H1 (cell line): ENCODE measurements at places on chromosomes 3 and 15.

DNA sequence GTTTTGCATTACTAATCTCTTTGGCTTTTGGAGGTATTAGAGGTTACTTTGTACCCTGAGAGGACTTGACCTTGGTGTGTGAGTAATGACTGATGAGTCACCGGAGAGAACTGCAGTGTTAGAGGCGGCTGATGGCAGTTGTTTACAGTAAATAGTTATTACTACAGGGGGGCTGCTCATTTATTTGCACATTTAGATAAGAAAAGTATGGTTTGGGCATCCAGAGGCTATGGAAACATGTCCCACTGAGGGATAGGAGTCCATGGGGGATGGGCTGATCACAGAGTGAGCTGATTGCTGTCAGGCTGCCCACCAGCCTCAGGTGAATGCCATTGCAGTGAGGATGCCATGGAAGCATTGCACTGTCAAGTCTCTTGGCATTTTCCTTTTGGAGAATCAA lies 17.3 kb upstream of the STAC start:
- H3K4me1 ChIP-seq = peaks cover 4% of the 10 kb centered on the region; the same call in 1 of the 2 replicates
- H3K36me3 ChIP-seq = no peaks in the 10 kb centered on the region
- DNase-seq = no peak
- no peak overlapping the region for H3K4me3 ChIP-seq
- H3K27me3 ChIP-seq = no peaks in the 10 kb centered on the region

DNA sequence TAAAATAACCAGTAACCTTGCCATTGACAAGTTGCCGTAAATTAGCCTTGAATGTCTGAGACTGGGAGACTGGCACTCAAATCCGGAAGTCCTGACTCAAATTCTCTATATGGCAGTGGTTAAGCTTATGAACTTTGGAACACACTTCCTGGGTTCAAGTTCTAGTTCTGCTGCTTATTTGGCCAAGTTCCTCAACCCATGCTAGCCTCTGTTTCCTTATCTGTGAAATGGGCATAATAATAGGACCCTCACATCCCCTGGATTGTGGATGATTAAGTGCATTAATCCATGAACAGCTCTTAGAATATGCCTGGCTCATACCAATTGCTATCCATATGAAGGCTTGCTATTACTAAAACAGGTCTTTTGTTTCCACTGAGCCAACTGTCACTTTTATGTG lies 311.5 kb downstream of the EDEM1 start:
- no peaks in the 10 kb centered on the region for H3K36me3 ChIP-seq
- DNase-seq = no peak
- H3K4me1 ChIP-seq = no peaks in the 10 kb centered on the region
- H3K4me3 ChIP-seq = no peak overlapping the region
- no peak overlapping the region for H3K27ac ChIP-seq

DNA sequence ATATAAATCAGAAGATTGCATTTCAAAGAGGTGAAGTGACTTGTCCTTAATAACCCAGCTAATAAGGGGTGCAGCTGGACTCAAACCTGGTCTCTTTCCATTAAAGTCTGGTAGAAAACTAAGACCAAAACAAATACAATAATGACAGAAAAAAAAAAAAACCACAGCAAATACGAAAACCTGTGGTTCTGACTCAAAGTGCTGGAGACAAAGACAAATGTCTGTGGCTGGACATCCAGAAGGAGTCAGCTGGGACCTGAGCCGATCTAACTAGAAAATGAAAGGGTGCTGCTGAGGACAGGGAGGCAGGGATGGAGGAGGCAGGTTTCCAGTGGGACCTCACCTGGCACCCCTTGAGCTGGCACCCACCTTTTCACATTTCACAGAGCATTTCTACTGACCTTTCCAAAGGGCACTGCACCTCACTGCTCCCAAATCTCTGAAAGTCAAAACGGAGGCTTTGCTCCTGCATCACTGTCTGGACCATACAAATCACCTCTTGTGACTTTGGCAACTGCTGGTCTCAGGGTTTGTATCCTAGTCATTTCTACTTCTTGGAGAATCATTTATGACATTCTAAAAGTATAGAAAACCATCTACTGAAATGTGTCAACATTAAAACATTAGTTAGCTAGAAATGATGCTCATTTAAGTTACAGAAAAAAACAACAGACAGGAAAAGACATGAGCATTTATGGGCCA lies 61.7 kb downstream of the CCNL1 start:
- H3K27ac ChIP-seq = no peak overlapping the region
- no peaks in the 10 kb centered on the region for H3K4me1 ChIP-seq
- H3K27me3 ChIP-seq = no peaks in the 10 kb centered on the region
- no peak for DNase-seq
- H3K36me3 ChIP-seq = no peaks in the 10 kb centered on the region
- no peak overlapping the region for H3K4me3 ChIP-seq

- H3K27ac ChIP-seq = no peak overlapping the region
- H3K4me3 ChIP-seq = no peak overlapping the region
- no peaks in the 10 kb centered on the region for H3K27me3 ChIP-seq
- no peak for DNase-seq
Measured at GRCh38 chr3:149810846-149811245, 2.2 kb upstream of the RNF13 start.

GRCh38 chr3:20022954-20023622 lies 11.0 kb upstream of the PP2D1 start:
- no peak overlapping the region for H3K4me3 ChIP-seq
- H3K36me3 ChIP-seq = no peaks in the 10 kb centered on the region
- no peak overlapping the region for H3K27ac ChIP-seq
- H3K27me3 ChIP-seq = no peaks in the 10 kb centered on the region
- H3K4me1 ChIP-seq = no peaks in the 10 kb centered on the region

DNA sequence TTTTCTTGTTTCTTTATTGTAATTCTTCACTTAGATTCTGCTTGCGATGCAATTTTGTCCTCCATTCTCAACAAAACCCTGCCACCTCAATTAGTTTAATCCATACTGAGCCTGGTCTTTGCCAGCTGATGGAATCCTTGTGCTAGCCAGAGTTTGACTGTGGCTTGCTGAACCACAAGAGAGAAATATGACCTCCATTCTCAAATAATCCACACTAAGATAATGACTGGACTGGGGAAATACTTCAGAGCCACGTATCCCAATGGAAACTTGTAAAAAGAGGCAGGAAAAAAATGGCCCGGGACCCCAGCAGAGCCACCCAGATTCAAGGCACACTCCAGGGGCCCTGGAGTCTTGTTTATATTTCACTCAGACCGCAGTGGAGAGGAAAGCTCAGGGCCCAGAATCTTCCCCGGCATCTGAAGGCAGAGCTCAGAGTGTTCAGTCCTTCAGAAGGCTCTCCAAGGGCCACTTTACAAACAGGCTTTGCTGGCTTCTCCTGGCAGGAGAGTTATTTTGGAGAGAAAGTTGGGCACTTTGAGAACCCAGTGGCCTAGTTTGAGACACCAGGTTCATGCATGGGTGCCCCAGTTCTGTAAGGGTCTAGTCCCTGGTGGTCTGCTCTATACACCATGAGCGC lies 62.7 kb downstream of the SSUH2 start:
- H3K4me3 ChIP-seq = no peak overlapping the region
- no peaks in the 10 kb centered on the region for H3K36me3 ChIP-seq
- no peak for DNase-seq
- H3K27ac ChIP-seq = no peak overlapping the region
- H3K4me1 ChIP-seq = no peaks in the 10 kb centered on the region
- H3K27me3 ChIP-seq = no peaks in the 10 kb centered on the region

GRCh38 chr3:541062-541801 lies 344.7 kb downstream of the CHL1 start:
- H3K4me3 ChIP-seq = no peak overlapping the region
- no peaks in the 10 kb centered on the region for H3K36me3 ChIP-seq
- no peak for DNase-seq
- H3K27ac ChIP-seq = no peak overlapping the region

DNA sequence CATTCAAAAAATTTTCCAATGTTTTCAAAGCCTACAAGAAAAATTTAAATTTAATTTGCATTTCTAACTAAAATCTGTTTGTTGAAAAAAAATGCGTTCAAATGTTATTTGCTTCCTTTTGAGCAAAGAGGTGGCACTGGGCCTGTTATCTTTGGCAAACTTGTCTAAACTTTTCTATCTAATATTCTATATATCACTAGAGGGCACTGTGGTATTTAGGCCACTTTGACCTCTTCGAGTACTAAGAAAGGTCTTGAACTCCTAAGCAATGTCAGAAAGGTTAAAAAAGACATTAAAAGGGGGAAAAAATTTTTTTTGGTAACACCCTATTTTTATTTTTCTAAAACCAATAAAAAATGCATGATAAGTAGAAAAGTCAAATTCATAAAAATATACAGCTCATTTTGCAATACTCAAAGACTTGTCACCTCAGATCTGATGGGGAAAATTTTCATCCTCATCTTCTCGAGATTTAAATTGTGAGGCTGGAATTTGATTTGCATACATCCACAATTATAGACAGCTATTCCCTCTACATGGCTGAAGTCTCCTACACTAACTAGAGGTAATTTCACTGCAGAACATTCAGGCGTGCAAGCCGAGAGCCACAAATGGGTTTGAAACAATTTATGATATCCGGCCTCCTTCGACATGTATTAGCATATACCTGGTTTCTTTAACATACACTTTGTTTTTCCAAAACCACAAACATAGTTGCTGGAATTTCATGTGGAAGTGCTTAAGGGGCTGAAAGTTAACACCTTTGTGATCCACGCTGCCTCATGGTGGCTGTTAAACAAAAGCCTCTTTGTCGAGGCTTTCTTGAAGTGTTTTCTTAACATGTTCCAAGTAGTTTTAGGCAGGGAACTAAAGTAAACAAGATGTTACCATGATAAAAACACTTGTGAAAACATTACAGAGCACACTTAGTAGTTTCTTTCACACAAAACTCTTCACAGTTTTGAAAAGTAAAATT lies 576.4 kb downstream of the FOXP1 start:
- no peak for DNase-seq
- peaks cover 2% of the 10 kb centered on the region; the same call in 1 of the 2 replicates for H3K4me1 ChIP-seq
- peaks cover 4% of the 10 kb centered on the region; the same call in 1 of the 2 replicates for H3K27me3 ChIP-seq
- H3K36me3 ChIP-seq = no peaks in the 10 kb centered on the region
- H3K4me3 ChIP-seq = no peak overlapping the region

DNA sequence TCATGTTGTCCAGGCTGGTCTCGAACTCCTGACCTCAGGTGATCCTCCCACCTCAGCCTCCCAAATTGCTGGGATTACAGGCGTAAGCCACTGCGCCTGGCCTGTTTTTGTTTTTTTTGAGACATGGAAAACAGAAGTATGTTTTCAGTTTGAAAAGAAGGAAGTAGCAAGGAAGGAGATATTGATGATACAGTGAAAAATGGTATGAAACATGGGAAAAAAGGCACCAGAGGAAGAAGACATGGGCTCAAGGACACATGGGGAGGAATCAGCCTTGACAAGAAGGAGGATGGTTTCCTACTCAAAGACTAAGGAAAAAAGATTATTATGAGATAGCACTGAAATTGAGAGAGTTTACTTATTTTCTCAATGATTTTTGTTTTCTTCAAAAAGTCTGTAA lies 30.7 kb downstream of the FMN1 start:
- H3K4me3 ChIP-seq = no peak overlapping the region
- DNase-seq = no peak
- H3K4me1 ChIP-seq = no peaks in the 10 kb centered on the region
- H3K27me3 ChIP-seq = no peaks in the 10 kb centered on the region
- H3K36me3 ChIP-seq = no peaks in the 10 kb centered on the region

- no peaks in the 10 kb centered on the region for H3K4me1 ChIP-seq
- no peak overlapping the region for H3K27ac ChIP-seq
- DNase-seq = no peak
- no peak overlapping the region for H3K4me3 ChIP-seq
- no peaks in the 10 kb centered on the region for H3K27me3 ChIP-seq
- no peaks in the 10 kb centered on the region for H3K36me3 ChIP-seq
Measured at GRCh38 chr3:178750639-178751300, 214.5 kb downstream of the KCNMB2 start.

GRCh38 chr15:63931556-63931955 lies 97.8 kb upstream of the HERC1 start:
- H3K27ac ChIP-seq = no peak overlapping the region
- H3K27me3 ChIP-seq = no peaks in the 10 kb centered on the region
- no peaks in the 10 kb centered on the region for H3K36me3 ChIP-seq
- H3K4me1 ChIP-seq = no peaks in the 10 kb centered on the region

DNA sequence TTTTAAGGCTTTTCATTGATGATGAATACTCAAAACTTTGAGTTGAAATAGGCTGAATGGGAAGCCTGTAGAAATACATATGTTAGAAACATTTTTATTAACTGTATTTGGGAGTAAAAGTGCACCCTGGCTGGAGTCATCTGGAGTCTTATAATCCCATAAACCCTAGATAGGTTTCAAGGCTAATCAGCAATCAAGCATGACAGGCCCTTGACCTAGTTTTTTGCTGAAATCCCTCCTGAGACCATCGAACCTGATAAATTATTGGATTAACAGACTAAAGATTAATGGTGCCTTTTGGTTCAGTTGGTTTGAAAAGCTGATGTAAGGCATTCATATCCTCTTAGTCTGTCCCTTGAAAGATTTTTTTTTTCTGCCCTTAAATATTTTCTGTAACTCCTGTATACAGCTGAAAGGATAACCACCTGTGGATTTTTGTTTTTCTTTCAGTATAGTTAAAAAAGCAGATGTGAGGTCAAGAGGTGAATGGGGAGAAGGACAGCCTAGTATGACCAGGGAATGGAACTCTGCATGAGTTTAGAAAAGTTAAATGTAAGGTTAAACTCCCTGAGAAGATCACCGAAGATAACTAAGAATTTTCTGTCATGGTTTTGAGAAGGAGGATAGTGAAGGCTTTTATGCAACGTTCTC lies 69.4 kb upstream of the STXBP5L start:
- H3K27me3 ChIP-seq = no peaks in the 10 kb centered on the region
- no peaks in the 10 kb centered on the region for H3K36me3 ChIP-seq
- no peak overlapping the region for H3K27ac ChIP-seq
- H3K4me1 ChIP-seq = no peaks in the 10 kb centered on the region

DNA sequence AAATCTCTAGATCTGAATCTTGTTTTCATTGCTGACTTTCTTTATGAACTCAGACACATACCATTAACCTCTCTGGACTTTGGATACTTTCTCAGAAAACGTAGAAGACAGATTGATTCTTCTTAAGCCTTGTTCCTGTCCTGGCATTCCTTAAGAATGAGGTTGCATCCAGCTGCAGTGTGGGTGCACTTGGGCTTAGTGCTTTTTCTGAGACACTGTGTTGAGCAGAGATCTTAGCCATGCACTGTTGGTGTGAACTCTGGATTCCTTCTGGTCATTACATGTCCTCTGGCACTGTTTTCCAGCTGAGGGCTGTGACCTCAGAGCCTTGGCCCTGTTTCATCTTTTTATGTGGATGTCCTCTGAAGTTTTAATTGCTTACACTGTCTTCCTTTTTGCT lies 428.3 kb downstream of the CNTN4 start:
- H3K27ac ChIP-seq = no peak overlapping the region
- no peaks in the 10 kb centered on the region for H3K36me3 ChIP-seq
- DNase-seq = no peak
- H3K27me3 ChIP-seq = no peaks in the 10 kb centered on the region
- H3K4me3 ChIP-seq = no peak overlapping the region

- H3K27me3 ChIP-seq = no peaks in the 10 kb centered on the region
- no peak overlapping the region for H3K4me3 ChIP-seq
- no peak overlapping the region for H3K27ac ChIP-seq
- no peaks in the 10 kb centered on the region; the same call in 1 of the 2 replicates for H3K4me1 ChIP-seq
Measured at GRCh38 chr15:44719293-44719999, 8.1 kb downstream of the B2M start.

DNA sequence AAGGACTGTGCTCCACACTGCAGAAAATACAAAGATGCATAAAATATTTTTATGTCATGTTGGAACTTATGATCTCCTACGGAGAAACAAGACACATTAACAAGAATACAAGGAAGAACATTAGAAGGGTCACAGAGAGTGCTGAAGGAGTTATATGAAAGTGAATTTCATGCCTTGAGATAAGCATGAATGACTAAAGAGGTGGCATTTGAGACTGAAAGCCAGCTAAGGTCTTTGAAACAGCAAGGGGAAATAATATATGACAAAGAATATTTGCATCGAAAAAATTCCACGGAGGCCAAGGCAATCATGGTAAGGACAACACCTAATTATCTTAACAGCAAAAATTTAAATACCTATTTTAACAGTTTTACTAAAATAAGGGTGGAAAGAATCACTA lies 12.5 kb downstream of the GSK3B start:
- H3K4me1 ChIP-seq = no peaks in the 10 kb centered on the region; the same call in 1 of the 2 replicates
- no peak overlapping the region for H3K4me3 ChIP-seq
- no peak for DNase-seq
